ENCODE measurements at places on chromosomes 5 and 9. TPM values are rescaled to one million over a fixed set of nuclear protein-coding genes. Genes with fewer than 3 reads are reported as not detected.

The DMRT3 gene
- total RNA-seq, result not detected

The PCDHGC4 gene
- 2.8 TPM for total RNA-seq

The SVEP1 gene
- 2.8 TPM for total RNA-seq

The HRCT1 gene
- total RNA-seq, result 3.7 TPM

The SNCAIP gene
- 4.2 TPM for total RNA-seq

The PCDHB5 gene
- 7.5 TPM for total RNA-seq

DNA sequence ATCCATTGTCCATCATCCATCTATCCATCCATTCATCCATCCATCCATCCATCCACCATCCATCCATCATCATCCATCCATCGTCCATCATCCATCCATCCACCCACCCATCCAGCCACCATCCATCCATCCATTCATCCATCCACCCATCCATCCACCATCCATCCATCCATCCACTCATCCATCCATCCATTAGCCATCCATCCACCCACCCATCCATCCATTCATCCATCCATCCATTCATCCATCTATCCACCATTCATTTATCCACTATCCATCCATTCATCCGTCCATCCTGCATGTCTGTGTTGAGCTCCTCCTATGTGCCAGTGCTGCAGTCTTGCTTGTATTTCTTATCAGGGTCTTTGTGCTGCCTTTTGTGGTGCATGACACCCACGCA is 44.2 kb downstream of the COL5A1 start:
- no peak overlapping the region for H3K4me3 ChIP-seq
- H3K27ac ChIP-seq, result no peak overlapping the region
- H3K4me1 ChIP-seq, result peaks cover 46% of the 10 kb centered on the region
- H3K36me3 ChIP-seq, result peaks cover 2% of the 10 kb centered on the region

- no peak for DNase-seq
- no peaks in the 10 kb centered on the region for H3K36me3 ChIP-seq
- H3K27me3 ChIP-seq, result no peaks in the 10 kb centered on the region
- H3K27ac ChIP-seq, result no peak overlapping the region
- H3K4me3 ChIP-seq, result no peak overlapping the region
- H3K4me1 ChIP-seq, result peaks cover 6% of the 10 kb centered on the region
Observed at GRCh38 chr5:142839711-142840346, 69.7 kb downstream of the ARHGAP26 start.

GRCh38 chr5:14164164-14165163 is 21.3 kb downstream of the TRIO start:
- H3K36me3 ChIP-seq, result peaks cover 9% of the 10 kb centered on the region
- no peak overlapping the region for H3K4me3 ChIP-seq
- H3K27me3 ChIP-seq, result no peaks in the 10 kb centered on the region
- no peak overlapping the region for H3K27ac ChIP-seq
- H3K4me1 ChIP-seq, result peaks cover 81% of the 10 kb centered on the region

GRCh38 chr9:132609829-132610228 is 27.4 kb downstream of the BARHL1 start:
- no peaks in the 10 kb centered on the region for H3K4me1 ChIP-seq
- H3K36me3 ChIP-seq, result peaks cover 33% of the 10 kb centered on the region
- no peak for DNase-seq
- H3K27ac ChIP-seq, result no peak overlapping the region

GRCh38 chr9:13179257-13179656 is 100.2 kb downstream of the MPDZ start:
- H3K27me3 ChIP-seq, result no peaks in the 10 kb centered on the region
- H3K4me3 ChIP-seq, result no peak overlapping the region
- H3K36me3 ChIP-seq, result peaks cover 41% of the 10 kb centered on the region
- no peak for DNase-seq
- H3K4me1 ChIP-seq, result peaks cover 28% of the 10 kb centered on the region

DNA sequence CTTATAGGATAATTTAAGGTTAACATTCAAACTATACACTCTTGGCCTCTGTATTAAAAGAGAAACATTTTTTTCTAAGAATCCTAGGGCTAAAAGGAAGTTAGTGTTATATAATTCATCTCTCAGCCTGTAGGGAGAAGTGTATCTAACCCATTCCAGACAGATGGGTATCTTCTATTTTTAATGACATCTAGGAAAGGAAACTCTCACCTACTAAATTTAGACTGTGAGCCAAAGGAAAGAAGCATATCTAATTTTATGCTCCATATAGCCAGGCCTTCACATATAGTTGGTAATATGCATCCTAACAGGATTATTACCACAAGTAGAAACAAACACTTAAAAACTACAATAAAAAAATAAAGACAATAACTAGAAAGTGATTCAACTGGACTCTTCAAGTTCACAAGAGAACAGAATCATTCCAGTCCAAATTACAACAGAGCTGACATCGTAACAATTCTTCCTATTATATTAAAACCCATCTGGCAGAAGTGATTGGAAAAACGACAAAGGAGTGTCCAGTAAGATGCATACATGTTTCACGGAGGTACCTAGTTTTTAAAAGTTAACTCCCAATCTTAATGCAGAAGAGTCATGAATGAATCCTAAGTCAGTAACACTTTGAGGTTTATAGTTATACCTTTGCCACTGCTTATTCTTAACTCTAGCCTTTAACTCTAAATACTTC is 39.4 kb downstream of the SCAI start:
- peaks cover 18% of the 10 kb centered on the region for H3K4me1 ChIP-seq
- no peaks in the 10 kb centered on the region for H3K36me3 ChIP-seq
- H3K4me3 ChIP-seq, result no peak overlapping the region
- DNase-seq, result no peak

GRCh38 chr5:74288448-74289108 is 351.9 kb downstream of the ENC1 start:
- no peaks in the 10 kb centered on the region for H3K27me3 ChIP-seq
- no peak overlapping the region for H3K4me3 ChIP-seq
- H3K4me1 ChIP-seq, result peaks cover 24% of the 10 kb centered on the region

DNA sequence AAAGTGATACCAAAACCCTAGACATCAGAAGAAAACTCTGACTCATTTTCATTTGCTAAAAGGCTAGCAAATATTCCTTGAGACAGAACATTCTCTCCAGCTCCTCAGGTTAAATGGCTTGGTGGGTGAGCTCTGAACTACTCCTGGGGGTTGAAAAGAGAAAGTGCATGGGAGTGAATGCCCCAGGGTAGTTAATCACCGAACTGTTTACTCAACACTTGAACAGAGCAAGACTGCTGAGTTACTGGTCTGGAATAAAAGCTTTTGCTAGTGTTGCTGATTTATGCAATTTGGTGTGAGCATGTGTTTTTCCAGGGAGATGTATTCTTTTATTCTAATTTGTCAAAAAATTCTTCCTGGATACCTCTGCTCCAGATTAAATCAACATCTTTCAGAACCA is 88.3 kb upstream of the PRDM9 start:
- DNase-seq, result no peak
- H3K27ac ChIP-seq, result no peak overlapping the region
- H3K4me1 ChIP-seq, result peaks cover 1% of the 10 kb centered on the region
- no peaks in the 10 kb centered on the region for H3K36me3 ChIP-seq
- H3K4me3 ChIP-seq, result no peak overlapping the region

GRCh38 chr9:133656211-133657119 is 20.3 kb downstream of the DBH start:
- H3K4me3 ChIP-seq, result no peak overlapping the region
- peaks cover 33% of the 10 kb centered on the region for H3K27me3 ChIP-seq
- no peak overlapping the region for H3K27ac ChIP-seq

DNA sequence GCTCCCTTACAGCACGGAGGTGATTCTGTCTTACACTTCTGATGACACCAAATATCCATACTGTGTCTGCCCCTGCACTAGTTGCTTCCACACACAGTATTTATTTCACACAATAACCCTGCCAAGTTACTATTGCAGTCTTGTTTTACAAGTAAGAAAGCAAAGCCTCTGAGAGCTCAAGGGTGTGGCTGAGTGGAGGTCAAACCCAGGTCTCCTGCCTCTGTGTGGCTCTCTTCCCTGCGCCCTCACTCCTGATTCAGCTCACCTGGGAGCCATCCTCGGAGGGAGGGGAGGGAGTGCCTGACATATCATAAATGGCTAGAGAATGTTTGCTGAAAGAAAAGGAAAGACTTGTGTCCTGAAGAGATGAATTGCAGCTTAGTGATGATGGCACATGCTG is 41.0 kb downstream of the MVB12B start:
- H3K27ac ChIP-seq, result no peak overlapping the region
- H3K4me3 ChIP-seq, result no peak overlapping the region
- H3K4me1 ChIP-seq, result peaks cover 8% of the 10 kb centered on the region
- no peak for DNase-seq
- peaks cover 15% of the 10 kb centered on the region for H3K36me3 ChIP-seq

- H3K27me3 ChIP-seq, result no peaks in the 10 kb centered on the region
- DNase-seq, result no peak
- no peak overlapping the region for H3K27ac ChIP-seq
- no peak overlapping the region for H3K4me3 ChIP-seq
Observed at GRCh38 chr9:99130069-99130468, 25.2 kb downstream of the TGFBR1 start.

DNA sequence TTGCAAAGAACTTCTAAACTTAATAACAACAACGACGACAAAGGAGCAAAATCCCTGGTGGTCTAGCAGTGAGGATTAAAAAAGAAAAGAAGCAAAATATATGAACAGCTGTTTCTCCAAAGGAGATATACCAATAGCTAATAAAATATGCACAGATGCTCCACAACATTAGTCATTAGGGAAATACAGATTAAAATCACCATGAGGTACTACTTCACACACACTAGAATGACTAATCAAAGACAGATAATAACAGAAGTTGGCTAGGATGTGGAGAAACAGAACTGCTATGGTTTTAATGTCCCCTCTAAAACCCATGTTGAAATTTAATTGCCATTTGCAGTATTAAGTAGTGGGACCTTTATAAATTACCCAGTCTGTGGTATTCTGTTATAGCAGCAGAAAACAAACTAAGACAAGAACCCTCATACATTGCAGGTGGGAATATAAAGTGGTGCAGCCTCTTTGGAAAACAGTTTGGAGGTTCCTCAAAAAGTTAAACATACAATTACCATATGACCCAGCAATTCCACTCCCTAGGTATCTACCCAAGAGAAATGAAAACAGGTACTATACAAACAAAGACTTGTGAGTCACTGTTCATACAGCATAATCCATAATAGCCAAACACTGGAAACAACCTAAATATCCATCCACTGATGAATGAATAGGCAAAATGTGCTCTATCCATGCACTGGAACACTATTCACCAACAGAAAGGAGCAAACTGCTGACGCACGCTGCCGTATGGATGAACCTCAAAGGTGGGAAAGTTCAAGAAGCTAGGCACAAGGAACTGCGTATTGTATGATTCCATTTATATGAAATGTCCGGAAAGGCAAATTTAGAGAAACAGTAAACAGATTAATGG is 11.4 kb upstream of the DUSP1 start:
- no peaks in the 10 kb centered on the region for H3K27me3 ChIP-seq
- DNase-seq, result no peak
- H3K4me3 ChIP-seq, result no peak overlapping the region

DNA sequence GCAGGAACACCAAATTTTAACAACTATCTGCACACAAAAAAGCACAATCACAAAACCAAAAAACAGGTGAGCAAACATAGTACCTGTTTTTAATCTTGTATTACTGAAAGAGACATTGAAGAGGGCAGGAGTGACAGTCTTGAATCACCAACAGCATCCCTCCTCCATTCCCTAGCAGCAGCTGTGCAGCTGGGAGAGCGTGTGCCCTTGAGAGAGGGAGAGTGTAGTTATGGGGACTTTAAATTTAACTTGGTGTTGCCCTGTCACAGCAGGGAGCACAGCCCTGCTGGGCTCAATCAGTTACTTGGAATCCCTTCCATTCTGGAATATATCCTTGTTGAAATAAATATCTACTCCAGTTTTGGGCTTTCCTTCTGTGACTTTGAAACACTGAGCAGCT is 1938.7 kb upstream of the NUDT12 start:
- no peaks in the 10 kb centered on the region for H3K27me3 ChIP-seq
- H3K4me1 ChIP-seq, result peaks cover 2% of the 10 kb centered on the region
- H3K36me3 ChIP-seq, result peaks cover 2% of the 10 kb centered on the region
- no peak overlapping the region for H3K4me3 ChIP-seq

DNA sequence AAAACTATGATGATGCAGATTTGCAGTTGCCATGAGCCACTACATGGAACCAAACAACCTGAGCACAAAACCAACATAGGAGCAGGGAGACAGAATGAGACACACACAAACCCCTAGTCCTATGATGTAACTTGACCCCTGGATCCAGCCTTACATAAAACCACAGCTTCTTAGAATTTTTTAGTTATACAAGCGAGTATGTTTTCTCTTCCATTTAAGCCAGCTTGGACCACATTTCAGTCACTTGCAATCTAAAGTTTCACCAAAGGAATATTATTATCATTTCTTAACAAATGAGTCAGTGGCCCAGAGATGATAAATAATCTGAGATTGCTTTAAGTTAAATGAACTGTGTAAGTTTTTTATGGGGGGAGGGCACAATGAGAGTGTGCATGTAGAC is 6.8 kb downstream of the SPOCK1 start:
- no peak for DNase-seq
- no peak overlapping the region for H3K27ac ChIP-seq
- peaks cover 52% of the 10 kb centered on the region for H3K4me1 ChIP-seq
- no peak overlapping the region for H3K4me3 ChIP-seq
- H3K27me3 ChIP-seq, result no peaks in the 10 kb centered on the region

GRCh38 chr5:176178789-176179188 is 59.4 kb upstream of the SIMC1 start:
- DNase-seq, result no peak
- H3K36me3 ChIP-seq, result no peaks in the 10 kb centered on the region
- no peak overlapping the region for H3K4me3 ChIP-seq
- H3K27me3 ChIP-seq, result peaks cover 9% of the 10 kb centered on the region

GRCh38 chr5:158747816-158748432 is 351.8 kb downstream of the EBF1 start:
- H3K4me3 ChIP-seq, result no peak overlapping the region
- H3K27me3 ChIP-seq, result no peaks in the 10 kb centered on the region
- H3K4me1 ChIP-seq, result peaks cover 17% of the 10 kb centered on the region
- no peak overlapping the region for H3K27ac ChIP-seq
- no peak for DNase-seq
- H3K36me3 ChIP-seq, result peaks cover 45% of the 10 kb centered on the region

GRCh38 chr9:79135681-79136415 is 435.9 kb upstream of the TLE4 start:
- no peak overlapping the region for H3K4me3 ChIP-seq
- DNase-seq, result no peak
- no peak overlapping the region for H3K27ac ChIP-seq
- no peaks in the 10 kb centered on the region for H3K36me3 ChIP-seq
- no peaks in the 10 kb centered on the region for H3K27me3 ChIP-seq

DNA sequence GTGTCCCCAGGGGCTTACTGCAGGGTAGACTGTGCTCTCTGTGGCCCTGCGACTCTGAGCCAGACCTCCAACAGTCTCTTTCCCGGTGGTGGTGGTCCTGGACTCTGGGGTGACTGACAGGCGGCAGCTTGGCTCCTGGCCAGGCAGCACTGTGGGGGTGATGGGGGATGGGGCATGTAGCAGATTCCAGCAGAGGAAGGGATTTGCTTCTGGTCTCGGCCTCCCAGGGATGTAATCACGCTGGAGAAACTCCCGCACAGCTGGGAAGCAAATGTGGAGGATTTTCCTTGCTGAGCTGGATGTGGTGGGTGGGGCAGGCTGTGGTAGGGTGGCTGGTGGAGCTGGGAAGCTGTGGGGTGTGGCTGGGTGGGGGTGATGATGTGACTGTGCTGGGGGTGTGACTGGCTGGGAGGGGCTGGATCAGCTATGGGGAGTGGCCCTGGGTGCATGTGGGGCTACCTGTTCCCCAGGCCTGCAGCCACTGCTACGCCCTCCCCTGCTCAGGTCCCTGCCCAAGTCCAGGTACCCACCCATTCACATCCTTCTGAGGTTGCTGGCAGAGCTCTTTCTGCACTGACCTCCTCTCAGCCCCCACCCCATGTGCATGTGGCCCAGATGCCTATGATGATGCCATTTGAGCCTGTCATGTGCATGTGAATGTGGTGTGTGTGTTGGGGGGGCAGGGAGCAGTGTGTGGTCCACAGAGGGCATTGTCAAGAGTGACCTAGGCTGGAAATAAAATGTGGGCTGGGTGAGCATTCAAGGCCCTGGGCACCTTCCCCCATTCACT is 3.8 kb downstream of the NDST1 start:
- peaks cover 69% of the 10 kb centered on the region for H3K4me1 ChIP-seq
- no peaks in the 10 kb centered on the region for H3K27me3 ChIP-seq
- H3K4me3 ChIP-seq, result peak overlapping the region; percentile 14
- no peaks in the 10 kb centered on the region for H3K36me3 ChIP-seq

Data from osteocyte (in vitro differentiated cells).